ENCODE measurements at places on chromosomes 5 and 9.

DNA sequence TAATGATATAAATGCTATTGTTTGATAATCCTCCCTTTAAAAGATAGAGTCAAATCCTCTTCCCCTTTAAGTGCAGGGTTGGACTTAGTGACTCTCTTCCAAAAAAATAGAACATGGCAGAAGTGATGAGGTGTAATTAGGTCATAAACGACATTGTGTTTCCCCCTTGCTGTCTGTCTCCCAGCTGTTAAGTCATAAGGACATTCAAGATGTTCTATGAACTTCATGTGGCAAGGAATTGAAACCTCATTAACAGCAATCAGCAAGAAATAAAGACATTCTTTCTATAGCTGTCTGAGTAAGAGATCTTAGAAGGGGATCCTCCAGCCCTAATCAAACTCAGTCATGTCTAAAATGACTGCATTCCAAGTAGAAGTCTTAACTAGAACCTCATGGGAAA, 3.3 kb upstream of the SLC25A46 start:
- DNase-seq, result no peak

- no peak for DNase-seq
These were observed 202.6 kb downstream of the ZSWIM6 start for GRCh38 chr5:61534481-61535267.

- no peak for DNase-seq
These were observed 16.2 kb downstream of the RALGDS start for GRCh38 chr9:133104718-133105460.

- DNase-seq, result no peak
These were observed 94.0 kb downstream of the GAPVD1 start for GRCh38 chr9:125355601-125356000.

DNA sequence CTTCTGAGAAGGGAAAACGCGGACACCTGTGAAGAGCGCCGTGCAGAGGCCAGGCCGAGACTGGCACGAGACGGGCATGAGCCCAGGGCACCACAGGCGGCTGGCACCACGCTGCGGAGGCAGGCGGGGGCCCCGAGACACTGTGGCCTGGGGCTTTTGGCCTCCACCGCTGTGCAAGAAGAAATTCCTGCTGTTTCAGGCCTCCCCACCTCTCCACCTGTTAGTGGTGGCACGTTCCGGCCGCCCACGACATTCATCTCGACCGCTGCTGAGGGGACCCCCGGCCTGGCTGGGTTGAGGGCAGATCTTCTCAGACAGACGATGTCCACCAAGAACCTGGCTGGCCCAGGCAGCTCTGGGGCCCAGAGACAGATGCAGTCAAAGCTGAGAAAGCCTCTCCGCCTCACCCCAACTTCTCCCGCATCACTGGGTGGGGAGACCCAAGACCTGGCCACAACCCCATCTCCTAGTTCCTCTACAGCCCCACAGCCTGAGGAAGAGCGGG, 11.5 kb downstream of the NACC2 start:
- no peak for DNase-seq

GRCh38 chr9:89942643-89943042, 337.8 kb downstream of the GADD45G start:
- no peak for DNase-seq

DNA sequence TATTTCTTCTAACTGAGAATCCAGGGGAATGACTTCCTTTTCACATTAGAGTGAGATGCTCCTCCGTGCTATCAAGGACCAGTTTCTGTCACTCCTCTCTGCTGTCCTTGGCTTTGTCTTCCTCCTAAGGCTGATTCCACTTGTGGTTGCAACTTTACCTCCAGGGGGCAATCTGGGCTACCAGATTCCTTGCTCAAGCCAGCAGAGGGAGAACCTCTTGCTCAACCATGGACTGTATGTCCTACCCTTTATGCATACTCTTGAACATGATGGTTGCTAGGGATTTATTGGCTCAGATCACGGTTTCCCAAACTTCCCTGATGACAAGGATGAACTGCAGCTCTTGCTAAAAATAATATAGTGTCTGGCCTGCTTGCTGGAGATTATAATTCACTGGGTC, 24.0 kb downstream of the NNT start:
- peak; percentile 40 for DNase-seq

- DNase-seq, result no peak
These were observed 207.3 kb downstream of the CD180 start for GRCh38 chr5:66989286-66989685.

DNA sequence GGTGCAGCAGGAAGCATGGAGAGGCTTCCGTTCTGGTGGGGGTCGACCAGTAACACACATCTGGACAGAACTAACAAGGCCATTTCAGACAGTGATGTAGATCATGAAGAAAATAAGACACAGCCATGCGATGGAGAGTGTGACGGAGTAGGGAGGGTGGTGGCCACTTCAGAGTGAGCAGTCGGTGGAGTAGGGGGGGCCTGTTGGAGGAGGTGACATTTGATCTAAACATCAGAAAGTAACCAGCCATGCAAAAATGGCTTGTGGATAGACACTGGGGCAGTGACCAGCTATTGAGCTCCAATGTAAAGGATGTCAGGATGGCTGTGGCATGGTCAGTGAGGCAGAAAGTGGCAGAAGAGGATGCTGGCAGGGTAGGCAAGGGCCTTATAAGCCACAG, 65.9 kb downstream of the PPARGC1B start:
- no peak for DNase-seq

- no peak for DNase-seq
These were observed 25.4 kb upstream of the ANXA6 start for GRCh38 chr5:151182976-151183375.

- DNase-seq, result peak; percentile 37
These were observed 142.6 kb downstream of the FAM114A2 start for GRCh38 chr5:153896117-153896516.

DNA sequence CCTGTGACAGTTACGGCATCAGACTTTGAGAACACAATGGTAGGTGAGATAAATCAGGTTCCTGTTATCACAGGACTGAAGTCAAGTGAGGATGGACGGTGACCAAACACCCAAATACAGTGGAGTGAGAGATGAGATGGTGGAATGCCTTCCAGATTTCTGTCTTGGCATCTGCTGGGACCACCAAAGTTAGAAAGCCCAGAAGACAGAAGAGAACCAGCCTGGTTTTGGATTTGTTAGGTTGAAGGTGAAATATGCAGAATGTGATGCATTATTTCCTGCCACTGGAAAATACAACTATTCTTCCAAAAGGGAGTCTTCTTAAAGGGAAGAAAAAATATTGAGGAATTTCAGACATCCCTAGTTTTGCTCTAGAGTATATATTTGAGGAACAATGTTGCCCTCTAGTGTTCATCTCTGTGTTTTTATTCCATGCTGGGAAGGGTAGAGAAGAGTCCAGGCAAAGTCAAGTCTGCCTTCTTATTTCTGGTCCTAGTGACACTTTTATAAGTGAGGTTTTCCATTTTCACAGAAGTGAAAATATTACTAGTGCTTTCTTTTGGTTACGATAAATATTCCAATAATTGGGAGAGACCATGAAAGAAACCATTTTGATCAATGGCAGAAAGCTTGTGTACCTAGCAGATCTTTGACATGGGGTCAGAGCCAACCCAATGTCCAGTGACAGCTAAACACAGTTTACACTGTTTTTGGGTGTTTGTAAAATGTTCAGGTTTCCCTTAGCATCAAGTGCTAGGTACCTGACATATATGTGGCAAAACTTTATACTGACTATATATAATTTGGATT, 142.3 kb upstream of the ANKH start:
- DNase-seq, result peak; percentile 70

DNA sequence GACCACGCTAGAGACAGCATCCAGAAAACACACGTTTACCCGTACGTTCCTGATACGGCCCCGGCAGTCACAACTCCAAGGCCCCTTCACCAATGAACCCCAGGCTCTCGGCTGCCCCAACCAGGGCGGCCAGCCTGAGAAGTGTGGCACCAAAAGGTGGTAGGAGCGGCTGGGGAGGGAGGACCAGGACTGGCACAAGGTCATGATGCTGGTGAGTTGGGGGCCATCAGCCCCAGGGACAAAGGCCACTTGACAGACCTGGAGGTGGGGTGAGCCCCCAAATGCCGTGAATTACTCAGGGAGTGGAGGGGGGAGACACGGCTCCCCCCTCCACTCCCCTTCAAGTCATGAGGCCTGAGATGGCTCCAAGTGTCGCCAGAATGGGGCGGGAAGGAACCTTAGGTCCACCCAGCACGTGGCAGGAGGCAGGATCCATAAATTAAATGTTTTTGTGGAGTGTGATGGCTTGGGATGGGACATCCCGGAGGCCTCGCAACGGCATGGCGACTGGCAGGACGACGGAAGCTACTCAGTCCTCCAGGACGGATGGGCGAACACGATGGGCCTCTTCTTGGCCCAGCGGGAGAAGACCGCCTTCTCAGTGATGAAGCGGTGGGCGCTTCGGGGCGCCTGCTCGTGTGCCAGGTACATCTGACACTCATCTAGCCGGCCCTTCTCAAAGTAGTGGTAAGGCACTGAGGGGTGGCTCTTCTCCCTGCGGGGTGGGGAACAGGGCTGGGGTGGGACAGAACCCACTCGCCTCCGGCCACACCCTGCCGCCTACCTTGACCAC, 8.7 kb upstream of the ST6GALNAC6 start:
- no peak for DNase-seq

- DNase-seq, result no peak
These were observed 482 bp downstream of the TESK1 start for GRCh38 chr9:35605351-35606137.

GRCh38 chr9:128178806-128179431, 12.5 kb downstream of the CIZ1 start:
- DNase-seq, result no peak

DNA sequence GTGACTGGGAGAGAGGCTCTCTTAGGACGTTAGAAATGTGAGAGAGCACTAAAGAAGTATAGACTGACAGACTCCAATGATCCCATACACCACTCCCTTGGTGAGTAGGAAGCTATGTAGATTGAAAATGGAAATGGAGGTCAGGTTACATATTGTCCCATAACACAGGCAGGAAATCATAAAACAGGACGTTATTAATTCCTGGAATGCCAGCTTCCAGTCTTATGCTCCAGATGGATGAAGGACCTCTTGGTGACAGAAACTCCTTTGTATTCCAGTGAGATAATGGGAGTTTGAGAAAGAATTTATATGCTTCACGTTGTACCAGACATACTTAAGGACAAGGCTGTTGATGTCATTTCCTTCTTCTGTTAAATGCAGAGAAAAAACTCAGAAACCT, 338.2 kb upstream of the ITGA1 start:
- no peak for DNase-seq

- no peak for DNase-seq
These were observed 178.7 kb upstream of the NR3C1 start for GRCh38 chr5:143582176-143582575.

DNA sequence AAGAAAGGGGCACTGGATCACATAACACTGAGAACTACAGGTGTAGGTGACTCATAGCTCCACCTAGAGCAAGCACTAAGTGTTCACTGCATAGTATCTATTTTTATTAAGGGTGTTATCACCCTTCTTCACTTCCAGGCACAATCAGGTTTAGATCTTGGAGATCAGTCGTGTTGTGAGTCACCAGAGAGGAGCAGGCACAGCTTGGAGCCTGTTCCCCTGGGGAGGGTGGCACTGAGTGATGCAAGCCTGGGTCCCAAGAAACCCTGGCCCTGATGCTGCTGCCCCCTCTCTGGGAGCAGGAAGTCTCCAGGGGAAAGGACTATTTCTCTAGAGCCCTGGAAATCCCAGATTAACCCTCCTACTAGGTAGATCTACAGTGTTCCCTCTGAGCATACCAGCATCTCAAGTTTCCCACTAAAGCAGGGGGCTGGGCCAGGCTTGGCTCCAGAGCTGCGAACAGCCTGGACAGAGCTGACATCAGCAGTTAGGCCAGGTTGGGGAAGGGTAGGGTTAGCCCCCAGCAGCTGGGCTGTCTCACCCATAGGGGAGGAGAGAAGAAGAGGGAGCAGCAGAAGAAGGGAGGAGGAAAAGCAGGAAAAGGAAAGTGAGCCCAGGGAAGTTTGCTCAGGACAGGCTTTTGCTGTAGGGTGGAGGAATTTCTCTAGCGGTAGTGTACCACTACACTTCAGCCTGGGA, 28.1 kb upstream of the SPINK4 start:
- DNase-seq, result peak; percentile 58

GRCh38 chr5:140073296-140073695, 30.2 kb upstream of the NRG2 start:
- DNase-seq, result peak; percentile 2

- peak; percentile 29 for DNase-seq
These were observed 76.3 kb downstream of the SCAI start for GRCh38 chr9:125066839-125067619.

DNA sequence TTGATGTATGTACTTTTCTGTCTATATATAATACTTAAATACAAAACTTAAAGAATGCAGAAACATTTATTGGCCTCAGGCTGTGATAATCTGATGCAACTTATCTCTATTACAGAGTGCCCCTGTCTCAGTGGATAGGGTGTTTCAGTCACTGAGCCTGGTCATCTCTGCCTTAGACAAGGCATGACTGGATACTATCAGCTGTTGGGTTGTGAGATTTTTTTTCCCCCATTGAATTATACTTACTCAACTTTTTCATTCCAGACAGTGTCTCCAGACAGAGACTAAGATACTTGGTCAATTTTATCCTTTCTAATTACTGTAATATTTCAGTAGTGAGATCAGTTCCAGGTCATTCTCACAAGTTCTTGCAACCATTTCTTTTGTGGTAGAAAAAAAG, 26.7 kb downstream of the XRCC4 start:
- no peak for DNase-seq

DNA sequence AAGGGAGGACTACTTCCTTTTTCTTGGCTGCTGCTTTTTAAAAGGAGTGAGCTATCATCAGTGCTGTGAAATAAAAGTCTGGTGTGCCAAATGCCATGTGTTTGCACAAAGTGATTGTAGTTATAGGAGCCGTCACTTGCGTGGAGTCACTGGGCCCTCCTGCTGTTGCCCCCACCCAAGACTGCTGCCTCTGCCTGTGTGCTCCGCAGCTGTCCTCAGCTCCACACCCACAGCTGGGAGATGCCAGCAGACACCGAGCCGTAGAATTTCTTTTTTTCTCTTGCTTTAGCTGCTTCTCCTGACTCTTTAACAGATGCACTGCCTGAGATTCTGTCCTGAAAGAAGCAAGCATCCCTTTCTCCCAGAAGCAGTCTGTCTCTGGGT, 9.8 kb upstream of the GLE1 start:
- DNase-seq, result no peak

DNA sequence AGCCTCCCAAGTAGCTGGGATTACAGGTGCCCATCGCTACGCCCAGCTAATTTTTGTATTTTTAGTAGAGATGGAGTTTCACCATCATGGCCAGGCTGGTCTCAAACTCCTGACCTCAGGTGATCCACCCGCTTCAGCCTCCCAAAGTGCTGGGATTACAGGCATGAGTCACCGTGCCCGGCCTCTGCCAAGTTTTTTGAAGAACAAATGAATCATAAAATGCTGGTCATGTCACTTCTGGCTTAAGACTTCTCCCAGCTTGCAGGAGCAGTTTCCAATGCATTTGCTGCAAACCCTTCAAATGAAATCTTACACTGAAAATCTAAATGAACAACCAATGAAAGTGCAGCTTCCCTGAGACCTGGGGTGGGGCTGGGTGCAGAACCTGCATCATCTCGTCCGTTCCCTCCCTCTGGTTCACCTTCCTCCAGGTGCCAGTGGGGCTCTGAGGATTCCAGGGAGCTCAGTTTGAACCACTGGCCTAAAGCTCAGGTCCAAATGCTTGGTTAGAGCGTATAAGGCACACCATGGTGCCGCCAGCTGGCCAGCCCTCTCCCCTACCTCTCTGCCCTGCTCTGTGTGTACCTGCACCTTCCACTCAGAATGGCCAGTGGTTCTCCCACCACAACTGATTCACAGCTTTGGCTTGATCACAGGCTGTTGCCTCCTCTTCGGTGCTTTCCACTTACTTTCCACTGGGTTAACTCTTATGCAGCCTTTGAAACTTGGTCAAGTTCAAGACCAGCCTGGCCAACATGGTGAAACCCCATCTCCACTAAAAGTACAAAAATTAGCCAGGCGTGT, 39.8 kb upstream of the FUBP3 start:
- peak; percentile 67 for DNase-seq

Measured in fibroblast of lung (primary cell).